ENCODE measurements at places on chromosomes 7 and 10.

GRCh38 chr7:22667562-22668239, 59.3 kb upstream of the IL6 start:
- DNase-seq, result no peak

DNA sequence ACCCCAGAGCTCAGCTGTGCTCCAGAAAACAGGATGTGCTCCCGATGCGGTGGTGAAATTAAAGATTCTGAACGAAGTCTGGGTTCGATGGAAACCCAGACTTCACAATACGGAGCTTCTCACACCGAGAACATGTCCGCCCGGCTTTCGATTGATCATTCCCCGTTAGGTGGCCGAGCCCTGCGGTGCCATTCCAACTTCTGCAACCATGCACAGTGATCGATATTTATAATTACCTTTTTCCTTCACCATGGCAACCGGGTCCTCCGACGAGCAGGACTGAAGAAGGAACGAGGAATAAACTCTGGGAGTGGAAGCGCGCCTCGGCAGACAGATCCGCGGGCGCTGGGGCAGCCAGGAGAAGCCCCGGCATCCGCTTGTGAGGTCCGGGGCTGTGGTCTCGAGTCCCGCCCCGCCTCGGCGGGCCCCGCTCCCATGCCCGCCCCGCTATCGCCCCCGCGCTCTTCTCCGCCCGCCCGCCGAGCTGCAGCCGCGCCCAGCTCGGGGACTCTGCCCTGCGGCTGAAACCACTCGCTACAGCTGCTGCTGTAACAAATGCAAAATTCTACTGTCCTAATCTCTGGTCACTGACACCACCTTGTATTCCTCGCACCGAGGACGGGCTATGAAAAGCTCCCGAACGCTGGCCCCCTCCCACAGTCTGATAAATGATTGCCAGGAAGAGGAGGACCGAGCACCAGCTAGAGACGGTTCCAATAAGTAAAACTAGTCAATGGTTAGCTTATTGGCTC, 26.2 kb downstream of the ABLIM1 start:
- DNase-seq, result peak; percentile 37

DNA sequence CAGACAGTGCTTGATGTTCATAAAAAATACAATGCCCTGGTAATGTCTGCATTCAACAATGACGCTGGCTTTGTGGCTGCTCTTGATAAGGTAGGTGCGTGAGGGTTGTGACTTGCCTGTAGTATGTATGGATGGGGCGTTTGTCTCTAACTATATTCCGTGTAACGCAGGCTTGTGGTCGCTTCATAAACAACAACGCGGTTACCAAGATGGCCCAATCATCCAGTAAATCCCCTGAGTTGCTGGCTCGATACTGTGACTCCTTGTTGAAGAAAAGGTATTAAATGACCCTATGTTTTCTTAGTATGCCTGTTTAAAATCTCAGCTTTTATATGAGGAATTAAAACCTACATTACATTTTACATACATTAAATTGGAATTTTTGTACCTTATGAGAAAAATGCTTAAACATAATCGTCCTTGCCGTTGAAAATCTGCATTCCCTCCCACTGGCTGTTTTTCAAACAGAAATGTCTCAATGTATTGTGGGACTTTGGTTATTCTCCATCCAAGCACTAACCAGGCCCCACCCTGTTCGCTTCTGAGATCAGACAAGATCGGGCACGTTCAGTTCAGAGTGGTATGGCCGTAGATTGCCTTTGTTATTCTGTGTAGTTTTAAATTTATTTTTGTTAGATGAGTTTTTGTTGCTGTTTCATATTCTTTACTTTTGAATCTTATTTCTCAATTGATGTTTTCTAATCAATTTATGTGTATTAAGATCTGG, 85.3 kb downstream of the CUL1 start:
- DNase-seq, result no peak

DNA sequence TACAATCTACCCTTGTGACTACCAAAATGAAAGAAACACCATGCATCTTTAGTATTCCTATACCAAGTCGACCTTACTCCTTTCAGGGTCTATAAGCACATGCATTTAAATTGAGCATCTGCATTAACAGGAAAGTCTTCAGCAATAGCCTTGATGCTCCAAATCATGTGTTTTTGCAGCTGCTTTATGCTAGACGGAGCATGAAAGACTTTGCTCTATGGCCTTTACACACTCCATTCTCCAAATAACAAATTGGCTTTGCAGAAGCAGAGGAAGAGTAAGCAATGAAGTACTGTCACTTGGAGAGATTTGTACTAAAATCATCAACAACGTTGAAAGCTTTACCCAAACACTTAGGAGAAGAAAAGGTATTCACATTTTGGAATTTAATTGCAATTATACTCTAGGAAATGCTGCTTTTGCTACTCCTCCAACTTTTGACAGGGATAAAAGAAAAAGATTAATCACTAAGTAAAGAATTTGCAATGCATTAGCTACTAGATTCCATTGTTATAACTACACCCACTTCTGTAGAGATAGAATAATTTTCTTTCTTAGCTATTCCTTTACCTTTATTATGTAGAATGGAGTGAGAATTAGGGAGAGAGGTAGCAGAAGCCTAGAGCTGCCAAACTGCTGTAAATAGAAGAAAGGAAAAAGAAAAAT, 131.8 kb downstream of the SEMA3E start:
- no peak for DNase-seq

GRCh38 chr10:112811741-112812551, 138.1 kb upstream of the TCF7L2 start:
- no peak for DNase-seq

DNA sequence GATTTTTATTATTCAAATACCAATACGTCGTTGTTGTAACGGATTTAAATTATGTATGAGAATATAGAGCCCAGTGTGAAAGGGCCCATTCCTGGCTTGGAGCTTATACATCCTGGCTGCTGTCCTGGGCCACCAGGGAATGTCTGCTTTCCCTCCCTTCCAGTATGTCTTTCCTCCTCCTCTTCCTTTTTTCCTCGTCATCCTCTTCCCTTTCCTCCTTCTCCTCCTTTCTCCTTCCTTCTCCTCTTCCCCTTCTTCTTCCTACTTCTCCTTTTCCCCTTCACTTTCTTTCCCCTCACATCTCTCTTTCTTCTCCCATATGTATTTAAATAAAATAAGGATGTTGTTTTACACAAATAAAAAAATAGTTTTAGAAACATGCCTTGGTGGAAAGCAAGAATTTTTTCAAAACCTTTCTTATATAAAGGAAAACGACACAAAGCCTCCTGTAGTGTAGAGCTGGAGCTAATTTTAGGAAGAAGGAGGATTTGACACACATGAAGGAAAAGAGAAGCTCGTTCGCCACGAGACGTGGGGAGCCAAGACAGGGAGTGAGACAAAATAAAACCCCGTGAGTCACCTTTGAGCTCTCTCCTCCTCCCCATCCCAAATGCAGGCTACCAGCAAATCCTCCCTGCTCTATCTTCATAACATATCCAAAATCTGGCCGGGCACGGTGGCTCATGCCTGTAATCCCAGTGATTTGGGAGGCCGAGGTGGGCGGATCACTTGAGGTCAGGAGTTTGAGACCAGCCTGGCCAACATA, 301.1 kb upstream of the LYZL1 start:
- no peak for DNase-seq

- no peak for DNase-seq
Measured at GRCh38 chr10:45235798-45236220, 79.6 kb downstream of the OR13A1 start.

- no peak for DNase-seq
Measured at GRCh38 chr7:117230276-117231046, 92.4 kb downstream of the WNT2 start.

GRCh38 chr7:5631152-5631551, 150.3 kb downstream of the RNF216 start:
- DNase-seq, result no peak

DNA sequence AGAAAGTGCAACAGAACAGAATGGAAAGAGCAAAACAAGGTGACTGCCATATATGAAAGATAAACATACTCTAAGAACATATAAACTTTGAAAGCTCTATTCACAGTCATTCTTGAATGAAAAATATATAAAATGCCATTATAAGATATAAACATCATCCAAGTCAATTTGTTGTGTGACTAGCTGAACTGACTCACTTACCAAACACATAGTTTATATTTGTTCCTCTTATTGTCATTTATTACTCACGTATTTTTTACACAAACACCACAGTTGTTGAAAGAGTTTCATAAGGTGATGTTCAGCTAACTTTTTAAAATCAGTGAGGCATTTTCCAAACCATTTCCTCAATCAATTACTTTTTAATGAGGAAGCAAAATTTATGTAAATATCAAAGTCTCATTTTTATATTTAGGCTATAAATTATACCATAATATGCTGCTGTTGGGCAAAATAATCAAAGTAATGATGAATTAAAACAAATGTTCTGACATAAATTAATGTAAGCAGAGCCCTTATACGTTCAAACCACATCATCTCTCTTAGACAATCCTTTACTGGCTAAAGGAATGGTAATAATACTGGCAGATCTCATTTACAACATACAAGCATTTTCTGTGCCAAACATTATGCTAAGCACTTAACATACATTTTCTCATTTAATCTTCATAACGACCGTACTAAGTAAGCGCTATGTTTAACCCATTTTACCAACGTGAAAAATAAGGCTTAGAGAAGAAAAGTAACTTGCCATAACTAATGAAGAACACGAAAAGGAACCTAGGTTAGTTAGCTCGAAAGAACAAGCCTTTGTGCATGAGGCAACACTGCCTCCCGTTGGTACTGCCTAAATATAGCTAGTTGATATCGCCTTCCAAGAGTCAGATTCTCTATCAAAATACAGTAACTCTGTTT, 7.3 kb downstream of the LRRN3 start:
- DNase-seq, result no peak

DNA sequence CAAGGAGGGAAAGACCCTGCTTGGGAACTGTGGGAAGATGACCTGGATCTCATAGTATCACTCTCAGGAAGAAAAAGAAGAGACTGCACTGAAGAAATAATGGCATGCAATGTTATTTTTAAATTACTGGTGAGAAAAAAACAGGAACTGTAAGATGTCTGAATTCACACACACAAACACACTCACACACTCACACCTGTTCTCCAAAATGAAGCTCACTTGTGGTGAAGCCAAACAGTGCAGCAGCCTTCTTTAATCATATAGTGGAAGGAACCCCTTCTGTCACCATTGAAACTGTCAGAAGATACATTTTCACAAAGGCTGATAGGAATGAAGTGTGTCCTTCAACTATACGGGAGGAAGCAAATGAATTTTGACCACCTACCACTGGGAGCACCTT, 156.5 kb upstream of the GHITM start:
- no peak for DNase-seq

GRCh38 chr10:99387541-99387940, 42.9 kb downstream of the GOT1 start:
- no peak for DNase-seq
